Stimulated activated CD8-positive, alpha-beta memory T cell treated with anti-CD3 and anti-CD28 coated beads, Interleukin-15, amount 100 ng/mL, for 4 hours (primary cell): ENCODE measurements at places on chromosomes 16 and 17.

- no peak for DNase-seq
Observed at GRCh38 chr16:86580063-86580790, 1.9 kb downstream of the FOXL1 start.

DNA sequence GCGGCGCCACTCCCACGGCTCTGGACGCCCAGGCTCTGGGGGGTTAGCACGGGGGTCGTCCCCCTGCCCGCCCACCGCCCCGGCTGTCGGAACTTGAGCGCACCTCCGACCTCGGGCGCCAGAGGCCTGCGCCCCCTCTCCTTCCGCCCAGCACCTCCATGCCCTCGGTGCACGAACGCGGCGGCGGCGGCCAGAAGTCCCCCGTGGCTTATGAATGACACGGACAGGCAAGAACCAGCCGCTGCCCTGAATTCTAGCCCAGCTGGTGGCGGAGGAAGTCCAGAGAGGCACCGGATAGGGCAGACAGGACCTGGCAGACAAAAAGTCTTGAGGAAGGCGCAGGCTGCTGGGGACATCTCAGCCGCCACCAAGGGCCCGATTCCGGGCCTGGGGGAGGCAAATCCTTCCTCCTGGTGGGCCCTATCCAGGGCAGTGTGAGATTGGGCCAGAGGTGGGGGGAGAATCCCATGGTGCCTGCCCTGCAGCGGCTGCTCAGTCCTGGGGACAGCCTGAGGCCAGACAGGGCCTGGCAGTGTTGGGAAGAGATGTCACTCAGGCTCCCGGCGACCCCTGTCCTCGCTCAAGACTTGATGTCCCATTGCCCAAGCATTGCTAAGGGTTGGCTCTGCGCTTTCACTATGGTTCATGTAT, 897 bp upstream of the CYGB start:
- no peak for DNase-seq

GRCh38 chr16:2702871-2703745, 16.9 kb downstream of the PRSS27 start:
- no peak for DNase-seq

DNA sequence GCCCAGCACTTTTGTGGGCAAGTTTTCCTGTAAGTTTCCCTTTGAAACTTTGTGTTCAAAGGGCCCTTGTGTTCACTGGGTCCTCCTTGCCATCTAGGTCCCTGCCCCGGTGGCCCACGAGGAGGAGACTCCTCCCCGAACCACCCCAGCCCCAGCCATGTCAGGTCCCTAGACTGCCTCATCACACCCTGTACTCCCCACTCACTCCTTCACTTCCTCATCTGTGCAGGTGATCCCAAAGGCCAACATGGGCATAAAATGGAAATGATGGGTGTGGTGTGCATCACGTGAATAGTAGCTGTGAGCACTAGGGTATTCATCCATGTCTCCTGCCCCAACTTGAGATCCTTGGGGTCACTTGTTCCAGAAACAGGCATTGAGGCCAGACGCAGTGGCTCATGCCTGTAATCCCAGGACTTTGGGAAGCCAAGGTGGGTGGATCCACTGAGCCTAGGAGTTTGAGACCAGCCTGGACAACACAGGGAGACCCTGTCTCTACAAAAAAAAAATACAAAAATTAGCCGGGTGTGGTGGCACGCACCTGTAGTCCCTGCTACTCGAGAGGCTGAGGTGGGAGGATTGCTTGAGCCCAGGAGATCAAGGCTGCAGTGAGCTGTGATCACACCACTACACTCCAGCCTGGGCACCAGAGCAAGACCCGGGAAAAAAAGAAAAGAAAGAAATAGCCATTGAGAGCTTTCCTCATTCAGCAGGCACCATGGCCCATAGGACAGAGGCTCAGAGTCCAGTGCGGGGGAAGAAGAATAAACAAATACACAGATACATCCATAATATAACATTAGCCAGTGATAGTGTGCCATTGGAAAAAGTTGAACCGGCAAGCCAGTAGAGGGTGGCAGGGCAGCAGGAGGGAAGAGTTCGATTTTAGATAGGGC, 74.5 kb downstream of the KATNIP start:
- no peak for DNase-seq

GRCh38 chr16:11130978-11131665, 124.9 kb downstream of the SOCS1 start:
- DNase-seq: no peak

GRCh38 chr16:83901101-83901500, 2.2 kb downstream of the MLYCD start:
- no peak for DNase-seq

DNA sequence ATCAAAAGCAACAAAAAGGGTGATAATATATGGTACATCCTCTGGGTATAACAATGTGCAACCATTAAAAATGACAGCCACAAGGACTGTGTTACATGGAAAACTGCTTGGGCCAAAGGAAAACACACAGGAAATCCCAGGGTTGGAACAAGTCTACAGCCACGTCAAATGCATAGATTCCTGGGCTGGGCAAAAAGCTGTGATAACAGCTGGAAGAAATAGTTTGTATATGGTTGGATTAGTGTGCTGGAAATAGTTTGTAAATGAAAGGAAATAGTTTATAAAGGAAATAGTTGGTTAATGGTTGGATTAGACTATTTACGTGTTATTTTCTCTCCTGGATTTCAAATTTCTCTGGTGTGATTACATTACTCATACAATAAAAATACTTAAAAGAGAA, 2.6 kb downstream of the HSD17B2 start:
- no peak for DNase-seq

DNA sequence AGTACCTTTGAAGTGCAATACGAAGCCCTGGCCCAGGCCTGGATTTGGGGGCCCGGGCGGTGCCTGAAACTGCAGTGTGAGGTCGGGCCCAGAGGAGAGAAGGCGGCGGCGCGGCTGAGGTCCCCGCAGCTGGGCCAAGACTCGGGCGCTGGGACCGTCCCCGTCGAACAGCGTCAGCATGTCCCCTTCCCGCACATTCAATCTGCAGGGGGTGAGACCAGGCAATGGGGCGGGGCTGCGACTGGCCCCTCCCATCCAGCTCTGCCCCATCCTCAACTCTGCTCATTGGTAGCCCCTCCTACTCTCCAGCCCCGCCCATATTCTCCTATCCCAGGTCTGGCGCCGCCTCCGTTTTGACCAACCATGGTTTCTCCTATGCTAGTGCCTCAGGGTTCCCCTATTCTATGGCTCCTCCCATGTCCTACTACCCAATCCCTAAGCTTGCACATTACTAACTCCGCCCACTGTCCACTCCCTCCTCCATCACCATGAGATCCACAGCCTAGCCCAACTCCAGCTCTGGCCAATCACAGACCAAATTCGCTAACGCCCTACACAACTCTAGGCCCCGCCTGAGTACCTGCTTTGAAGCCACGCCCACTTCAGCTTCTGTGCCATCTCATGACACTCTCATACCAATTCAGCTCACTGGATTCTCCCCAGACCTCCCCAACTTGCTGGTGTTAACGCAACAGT, 14.4 kb upstream of the CDIPT start:
- DNase-seq: no peak

DNA sequence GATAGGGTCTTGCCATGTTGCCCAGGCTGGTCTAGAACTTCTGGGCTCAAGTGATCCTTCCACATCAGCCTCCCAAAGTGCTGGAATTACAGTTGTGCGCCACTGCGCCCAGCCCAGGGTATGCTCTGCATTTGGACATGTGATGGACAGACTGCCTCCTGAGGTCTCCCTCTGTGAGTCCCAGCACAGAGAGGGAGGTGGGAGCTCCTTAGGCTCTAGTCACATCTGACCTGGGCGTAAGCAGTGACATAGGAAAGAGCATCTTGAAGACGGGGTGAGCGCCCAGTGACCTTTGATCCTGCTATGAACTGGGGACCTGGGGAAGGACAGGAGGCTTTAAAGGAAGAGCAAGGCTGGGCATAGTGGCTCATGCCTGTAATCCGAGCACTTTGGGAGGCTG, 2.2 kb upstream of the GFAP start:
- no peak for DNase-seq

- DNase-seq: no peak
Observed at GRCh38 chr17:1776857-1777256, 15.0 kb downstream of the SERPINF1 start.

DNA sequence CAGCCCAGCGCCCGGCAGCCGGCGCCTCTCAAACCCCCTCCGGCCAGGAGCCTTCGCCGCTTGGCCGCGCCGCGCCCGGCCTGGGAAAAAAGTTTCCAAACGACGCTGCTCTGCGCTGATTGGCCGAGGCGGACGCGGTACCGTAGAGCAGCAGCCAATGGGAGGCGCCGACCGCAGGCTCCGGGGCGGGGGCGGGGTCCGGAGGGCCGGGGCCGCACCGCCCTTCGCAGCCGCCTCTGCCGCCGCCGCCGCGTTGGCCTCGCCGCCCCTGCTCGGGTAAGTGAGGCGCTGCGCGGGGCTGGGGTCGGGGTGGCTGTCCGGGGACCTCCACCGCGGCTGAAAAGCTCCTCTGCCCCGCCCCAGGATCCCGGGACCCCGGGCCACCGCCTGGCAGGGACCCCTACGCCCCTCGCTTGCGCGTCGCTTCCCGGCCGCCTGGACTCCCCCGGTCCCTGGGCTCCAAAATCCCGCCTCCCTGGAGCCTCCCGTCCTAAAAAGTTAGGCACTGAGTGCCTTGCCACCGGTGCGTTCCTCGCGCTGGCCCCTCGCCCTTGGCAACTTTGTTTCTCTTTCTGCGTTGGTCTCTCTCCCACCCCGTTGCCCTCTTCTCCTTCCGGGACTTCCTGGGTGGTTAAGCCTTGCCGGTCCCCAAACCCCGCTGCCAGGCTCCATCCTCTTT, at the start of gene NDE1:
NDE1 (plus strand) TSS at position 227 of the 679 bp plus-strand sequence. CDS start 14,534 bp downstream, outside the sequence.
- peak; percentile 72 for DNase-seq

GRCh38 chr17:82876602-82877379, 37.0 kb upstream of the ZNF750 start:
- no peak for DNase-seq

- DNase-seq: no peak
Observed at GRCh38 chr16:22862046-22862445, 48.1 kb downstream of the HS3ST2 start.

GRCh38 chr16:5071341-5071680, 332 bp upstream of the ALG1 start:
- DNase-seq: no peak

DNA sequence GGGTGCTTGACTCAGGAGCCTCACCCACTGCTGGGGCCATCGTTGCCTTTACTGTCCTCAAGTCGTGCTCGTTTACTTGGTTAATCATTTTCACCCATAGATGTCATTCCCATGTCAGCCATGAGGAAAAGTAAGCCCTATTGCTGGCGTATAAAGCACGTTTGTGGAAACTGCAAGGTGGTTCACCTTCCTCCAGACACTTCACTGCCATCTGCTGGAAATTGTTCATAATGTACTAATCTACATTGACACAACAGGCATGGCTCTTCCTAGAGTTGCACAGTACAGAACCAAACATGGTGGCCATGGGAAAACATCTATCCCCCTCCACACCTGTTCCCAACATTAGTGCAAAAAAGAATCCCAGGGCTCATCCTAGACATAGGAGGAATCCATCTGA, 116.6 kb downstream of the ZNF18 start:
- no peak for DNase-seq

DNA sequence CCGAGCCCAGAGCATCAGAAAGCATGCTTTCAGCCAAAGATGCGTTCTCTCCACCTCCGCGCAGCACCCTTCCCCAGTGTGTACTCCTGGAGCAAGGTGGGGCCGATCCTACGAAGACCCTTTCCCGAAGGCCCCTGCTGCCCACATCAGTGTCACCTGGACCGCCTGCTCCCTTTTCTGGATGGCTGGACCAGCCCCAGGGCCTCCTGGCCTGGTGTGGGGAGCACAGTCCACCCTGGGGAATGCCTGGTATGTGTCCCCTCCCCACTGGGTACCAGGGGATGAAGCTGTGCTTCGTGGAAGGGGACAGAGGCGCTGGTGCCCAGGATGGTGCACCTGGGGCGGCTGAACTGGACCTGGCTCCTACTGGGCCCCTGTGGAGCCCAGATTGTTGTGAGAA, 173.8 kb downstream of the SEC14L1 start:
- DNase-seq: no peak

DNA sequence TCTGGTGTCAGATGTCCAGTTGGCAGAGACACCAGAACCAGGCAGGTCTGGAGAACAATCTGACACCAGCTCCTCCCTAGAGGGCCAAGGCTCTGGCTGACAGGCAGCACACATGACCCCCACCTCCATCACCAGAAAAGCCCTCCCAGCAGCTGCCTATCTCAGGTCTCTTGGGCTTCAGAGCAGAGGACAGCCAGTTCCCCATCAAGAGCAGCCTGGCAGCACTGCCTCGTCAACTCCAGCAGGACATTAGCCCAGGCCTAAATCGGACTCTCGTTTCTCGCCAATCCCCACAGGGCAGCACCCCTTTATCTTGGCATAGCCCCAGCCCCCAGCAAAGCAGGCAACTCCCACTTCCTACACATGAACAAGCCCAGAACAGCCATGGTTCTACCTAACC, 4.4 kb downstream of the JUP start:
- DNase-seq: no peak

DNA sequence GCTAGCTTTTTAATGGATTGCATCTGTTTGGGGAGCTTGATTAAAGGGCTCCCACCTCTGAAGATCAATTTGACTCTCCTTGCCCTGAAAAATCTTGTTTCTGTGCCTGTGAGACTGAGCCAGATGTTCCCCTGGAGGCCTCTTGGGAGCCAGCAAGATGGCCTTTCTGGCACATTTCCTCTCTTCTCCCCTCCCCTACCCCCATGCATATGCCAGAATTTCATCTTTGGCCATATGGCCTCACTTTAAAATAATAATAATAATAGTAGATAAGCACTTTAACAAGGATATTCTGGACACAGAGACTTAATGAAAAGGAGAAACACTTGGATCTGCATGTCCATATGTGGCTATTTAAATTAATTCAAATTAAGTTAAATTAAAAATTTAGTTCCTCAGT, 144.1 kb upstream of the CES5A start:
- DNase-seq: no peak

DNA sequence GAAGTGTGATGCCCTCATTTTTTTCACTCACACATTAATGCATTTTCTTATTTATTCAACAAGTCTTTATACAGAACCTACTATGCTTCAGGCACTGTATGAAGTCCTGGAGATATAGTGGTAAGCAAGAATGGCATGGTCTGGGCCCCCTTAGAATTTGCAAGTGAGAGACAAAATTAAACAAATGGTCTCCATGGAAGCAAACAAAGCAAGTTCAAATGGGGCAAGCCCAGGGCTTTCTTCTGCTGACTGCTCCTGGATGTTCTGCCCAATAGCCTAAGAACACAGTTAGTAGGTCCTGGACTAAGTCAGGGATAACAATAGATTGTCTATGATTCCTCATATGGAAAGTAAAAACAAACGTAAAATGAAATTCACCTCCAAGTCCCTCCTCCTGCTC, 31.3 kb upstream of the DDX52 start:
- no peak for DNase-seq

GRCh38 chr16:7651803-7652570, 319.3 kb downstream of the RBFOX1 start:
- DNase-seq: no peak
